ENCODE measurements at places on chromosomes 5 and 9.

DNA sequence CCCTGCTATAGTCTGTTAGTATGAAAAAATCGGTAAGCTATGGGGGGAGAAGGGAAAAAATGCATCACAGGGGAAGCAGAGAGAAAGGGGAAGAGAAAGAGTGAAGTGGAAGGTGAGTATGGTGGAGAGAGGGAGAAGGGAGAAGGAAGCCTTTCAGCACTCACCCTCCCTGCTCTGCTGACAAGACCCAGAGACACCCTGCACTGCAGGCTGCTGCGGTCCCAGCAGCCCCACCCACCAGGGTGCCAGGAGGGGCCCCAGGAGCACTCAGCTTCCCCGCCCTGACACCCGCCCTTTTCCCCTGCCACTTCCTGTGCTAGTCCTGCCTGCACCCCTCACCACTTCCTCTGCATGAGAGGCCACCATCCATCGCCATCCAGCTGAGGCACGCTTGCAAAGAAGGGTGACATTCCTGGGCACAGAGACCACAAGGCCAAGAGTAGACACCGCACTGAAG is 12.7 kb downstream of the STK10 start:
- DNase-seq, result no peak

DNA sequence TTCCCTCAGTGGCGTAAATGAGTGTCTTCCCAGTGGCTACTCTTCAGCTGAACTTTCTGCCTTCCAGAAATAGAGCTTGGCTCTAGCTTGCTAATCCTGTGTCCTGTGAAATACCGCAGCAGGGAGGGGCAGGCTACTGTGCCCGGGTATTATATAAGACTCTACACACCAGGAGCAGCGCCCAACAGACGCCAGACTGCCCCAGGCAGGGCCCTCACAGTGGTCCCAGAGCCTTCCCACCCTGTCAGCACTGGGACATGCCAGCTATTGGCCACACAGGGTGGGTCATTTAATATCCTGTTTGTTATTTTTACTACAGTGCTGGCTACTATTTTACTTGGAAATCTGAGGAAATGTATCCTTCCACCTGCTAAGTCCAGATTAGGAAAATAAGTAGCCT is 121.0 kb downstream of the FEM1C start:
- DNase-seq, result no peak

DNA sequence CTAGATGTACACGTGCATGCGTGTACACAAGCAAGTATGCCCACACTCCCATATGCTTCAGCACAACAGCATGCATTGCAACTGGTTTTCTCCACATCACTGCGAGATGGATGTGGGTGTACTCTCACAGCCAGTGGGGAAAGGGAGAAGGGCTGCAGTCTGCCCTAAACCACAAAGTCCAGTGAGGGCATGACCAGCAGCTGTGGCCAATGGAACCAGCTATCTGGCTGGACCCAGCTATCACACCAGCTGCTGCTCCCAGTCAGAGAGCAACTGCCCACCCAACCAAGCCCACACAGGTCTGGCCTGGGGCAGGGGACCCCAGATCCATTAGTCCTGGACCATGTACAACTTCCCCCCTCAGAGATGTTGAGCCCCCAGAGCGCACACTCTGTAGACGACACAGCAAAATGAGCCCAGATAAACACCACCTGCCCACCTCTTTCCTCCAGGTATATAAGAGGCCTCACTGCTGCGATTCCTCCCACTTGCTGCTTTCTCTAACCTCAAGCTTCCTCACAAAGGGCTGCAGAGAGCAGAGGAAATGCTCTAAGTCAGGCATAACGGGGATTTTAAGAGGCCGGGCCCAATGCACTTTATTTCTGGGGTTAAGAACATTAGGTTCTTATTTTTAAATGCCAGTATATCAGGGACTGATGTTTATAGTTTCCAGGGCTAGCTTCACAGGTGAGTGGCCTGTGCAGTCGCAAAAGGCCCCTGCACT is 39.0 kb downstream of the SHB start:
- DNase-seq, result no peak

GRCh38 chr5:143204474-143205246 is 198.8 kb downstream of the NR3C1 start:
- no peak for DNase-seq
